ENCODE measurements at places on chromosomes 3 and 15.

- no peak for DNase-seq
Measured at GRCh38 chr3:183239046-183239445, 14.0 kb upstream of the B3GNT5 start.

GRCh38 chr3:27486336-27486735 lies 2.2 kb upstream of the SLC4A7 start:
- no peak for DNase-seq

DNA sequence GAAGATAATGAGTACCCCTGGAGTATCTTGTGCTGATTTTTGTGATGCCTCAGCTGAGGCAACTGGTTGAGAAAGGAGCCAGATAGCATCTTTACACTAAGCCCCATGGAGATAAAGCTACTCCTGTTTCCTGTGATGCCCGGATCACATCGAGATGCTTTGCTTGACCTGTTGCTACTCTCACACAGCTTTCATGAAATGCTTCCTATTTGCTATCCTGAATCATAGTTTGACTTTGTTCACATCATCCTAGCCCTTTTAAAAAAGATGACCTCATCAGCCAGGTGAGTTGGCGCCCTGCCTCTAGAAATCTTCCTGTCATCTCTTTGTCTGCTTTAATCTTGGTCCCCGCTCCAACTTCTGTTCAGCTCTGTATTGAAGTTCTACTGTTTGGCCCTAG lies 409.6 kb upstream of the TBL1XR1 start:
- DNase-seq, result no peak

DNA sequence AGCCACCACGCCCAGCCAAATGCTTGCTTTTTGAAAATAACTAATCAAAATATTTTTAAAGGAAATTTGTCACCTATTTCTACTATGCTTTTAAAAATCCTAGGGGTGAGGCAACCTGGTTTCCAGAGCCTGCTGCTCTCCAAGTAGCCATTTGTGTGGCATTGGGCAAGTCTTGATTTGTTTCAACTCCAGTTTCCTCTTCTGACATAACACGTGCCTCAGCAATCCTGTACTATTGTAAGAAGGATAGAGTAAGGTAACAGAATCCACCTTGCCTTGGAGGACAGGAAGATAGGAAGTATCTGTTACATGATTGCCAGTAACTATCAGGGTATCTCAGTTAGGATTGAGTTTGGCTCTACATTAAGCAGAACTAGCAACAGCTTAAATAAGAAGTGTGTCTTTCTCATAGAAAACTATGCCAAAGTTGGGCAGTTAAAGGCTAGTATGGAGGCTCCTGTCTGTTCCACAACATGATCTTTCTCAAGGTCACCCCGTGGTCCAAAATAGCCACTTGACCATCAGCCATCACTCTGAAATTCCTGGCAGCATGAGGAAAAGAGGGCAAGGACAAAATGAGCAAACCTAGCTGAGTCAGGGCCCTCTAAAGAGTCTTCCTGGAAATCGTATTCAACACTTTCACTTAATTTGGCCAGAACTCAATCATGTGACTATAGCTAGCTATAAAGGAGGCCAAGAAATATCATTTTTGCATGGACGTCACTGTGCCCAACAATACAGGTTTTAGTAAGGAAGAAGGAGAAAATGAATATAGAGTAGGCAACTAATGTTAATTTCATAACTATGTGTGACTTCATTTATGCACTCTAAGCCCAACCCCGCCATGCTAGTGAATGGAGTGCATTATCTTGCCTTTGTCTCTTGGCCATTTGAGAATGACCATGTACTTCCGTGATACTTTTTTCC lies 66.1 kb downstream of the HMG20A start:
- DNase-seq, result no peak

GRCh38 chr3:32470362-32470761 lies 32.3 kb downstream of the CMTM6 start:
- DNase-seq, result no peak

- no peak for DNase-seq
Measured at GRCh38 chr3:174220775-174221554, 638.2 kb upstream of the NAALADL2 start.

GRCh38 chr3:26515351-26515750 lies 107.2 kb upstream of the LRRC3B start:
- DNase-seq, result no peak

- no peak for DNase-seq
Measured at GRCh38 chr3:17469954-17470353, 272.5 kb downstream of the TBC1D5 start.

GRCh38 chr3:70640481-70640880 lies 328.0 kb upstream of the MDFIC2 start:
- DNase-seq, result peak; percentile 18

DNA sequence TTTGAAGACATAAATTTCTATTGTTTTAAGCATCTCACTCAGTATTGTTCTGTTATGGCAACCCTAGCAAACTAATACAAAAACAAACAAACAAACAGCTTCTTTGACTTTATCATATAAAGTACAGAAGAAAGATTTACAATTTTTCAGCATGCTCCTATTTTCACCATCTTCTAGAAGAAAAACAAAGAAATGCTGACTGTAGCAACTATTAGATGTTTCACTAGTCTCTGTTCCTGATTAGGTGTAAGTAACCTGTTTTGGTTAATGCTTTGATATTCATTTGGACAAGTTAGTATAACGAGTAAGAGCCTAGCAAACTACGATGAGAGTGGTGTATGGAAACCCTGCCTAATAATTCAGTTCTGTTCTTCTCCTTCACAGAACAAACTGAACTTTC lies 478.5 kb downstream of the NAALADL2 start:
- DNase-seq, result no peak

DNA sequence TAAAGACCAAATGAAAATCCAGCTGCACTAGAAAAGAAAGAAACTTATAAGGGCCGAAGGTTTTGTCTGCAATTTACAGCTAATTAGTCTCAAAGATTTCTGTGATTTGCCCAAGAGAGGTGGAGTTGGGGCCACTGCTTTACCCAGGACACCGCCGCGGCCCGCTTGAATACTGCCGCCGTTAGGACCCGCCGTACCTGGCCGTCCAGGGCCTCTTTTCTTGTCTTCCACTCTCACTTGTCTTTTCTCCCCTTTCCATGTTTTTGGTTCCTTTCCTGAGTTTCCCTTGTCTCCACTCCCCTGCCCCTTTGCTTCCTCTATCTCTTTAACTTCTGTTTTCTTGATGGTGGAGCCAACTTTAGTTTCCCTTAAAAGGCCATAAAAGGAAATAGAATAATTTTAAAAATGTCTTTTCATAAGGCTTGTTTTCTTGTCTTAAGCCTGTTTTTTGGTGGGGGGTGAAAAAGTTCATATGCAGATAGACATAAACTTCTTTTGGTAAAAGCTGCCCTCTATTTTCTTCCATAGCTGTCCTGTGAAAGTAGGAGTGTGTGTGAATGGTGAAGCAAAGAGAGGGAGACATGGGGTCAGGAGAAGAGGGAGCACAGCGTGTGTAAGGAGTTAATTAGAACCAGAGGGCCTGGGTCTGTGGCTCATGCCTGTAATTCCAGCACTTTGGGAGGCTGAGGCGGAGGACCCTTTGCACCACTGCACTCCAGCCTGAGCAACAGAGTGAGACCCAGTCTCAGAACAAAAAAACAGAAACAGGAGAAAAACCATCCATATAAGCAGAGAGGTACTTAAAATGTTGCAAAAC lies 16.0 kb upstream of the CCNL1 start:
- peak; percentile 62 for DNase-seq

GRCh38 chr3:112200317-112200666 lies 67.2 kb upstream of the GCSAM start:
- DNase-seq, result no peak

DNA sequence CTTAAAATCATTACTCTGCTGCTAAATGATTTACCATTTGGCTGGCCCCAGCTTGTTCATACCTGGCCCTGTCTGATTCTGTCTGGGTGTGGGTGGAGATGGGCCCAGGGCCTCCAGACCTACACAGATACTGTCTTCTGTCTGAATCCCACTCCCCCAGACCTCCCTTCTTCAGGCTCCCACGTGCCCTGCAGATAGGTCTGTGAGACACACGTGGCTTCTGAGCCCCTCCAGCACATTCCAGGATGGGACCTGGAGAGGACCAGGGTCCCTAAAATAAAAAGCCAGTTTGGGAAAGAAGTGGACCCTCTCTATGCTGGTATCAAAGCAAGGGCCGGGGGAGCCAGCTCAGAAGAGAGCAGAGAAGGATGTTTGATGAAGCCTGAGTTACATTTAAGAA lies 14.6 kb upstream of the CEMIP start:
- no peak for DNase-seq

- no peak for DNase-seq
Measured at GRCh38 chr15:82890995-82891390, 61.5 kb downstream of the HOMER2 start.

DNA sequence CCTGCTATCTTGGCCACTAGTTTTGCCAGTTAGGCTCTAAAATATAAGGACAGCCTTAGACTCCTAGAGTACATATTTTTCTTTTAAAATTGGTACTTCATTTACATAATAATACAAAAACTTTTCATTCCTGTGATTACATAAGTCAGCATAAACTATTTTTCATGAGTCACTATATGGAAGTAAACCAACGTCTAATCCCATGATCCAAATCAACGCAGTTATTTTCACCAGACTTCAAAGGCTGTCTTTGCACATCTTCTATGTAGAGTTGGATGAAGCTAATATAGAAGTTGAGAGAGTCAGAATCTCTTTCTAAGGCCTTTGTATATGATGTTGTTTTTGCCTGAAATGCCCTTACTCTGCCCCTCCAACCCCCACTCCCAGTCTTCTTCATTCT lies 7.6 kb upstream of the MFSD1 start:
- DNase-seq, result no peak

DNA sequence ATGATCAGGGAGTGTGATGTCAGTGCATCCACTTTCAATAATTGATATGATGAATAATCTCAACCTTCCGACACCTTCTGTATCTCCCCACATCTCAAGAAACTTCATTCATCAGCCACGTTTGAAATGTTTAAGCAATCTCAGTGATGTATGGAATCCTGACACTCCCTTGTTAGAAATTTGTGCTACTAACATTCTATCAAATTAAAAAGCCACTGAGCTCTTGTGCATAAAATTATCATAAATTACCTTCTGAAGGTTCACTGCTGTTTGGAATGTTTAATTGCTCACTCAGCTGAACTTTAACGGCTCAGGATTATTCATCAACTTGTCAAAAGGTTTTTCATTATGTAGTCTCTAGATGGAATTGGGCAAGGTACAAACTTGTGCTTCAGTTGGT lies 108.4 kb upstream of the DPH6 start:
- DNase-seq, result no peak

- no peak for DNase-seq
Measured at GRCh38 chr15:78808550-78808949, 2.7 kb downstream of the ADAMTS7 start.

DNA sequence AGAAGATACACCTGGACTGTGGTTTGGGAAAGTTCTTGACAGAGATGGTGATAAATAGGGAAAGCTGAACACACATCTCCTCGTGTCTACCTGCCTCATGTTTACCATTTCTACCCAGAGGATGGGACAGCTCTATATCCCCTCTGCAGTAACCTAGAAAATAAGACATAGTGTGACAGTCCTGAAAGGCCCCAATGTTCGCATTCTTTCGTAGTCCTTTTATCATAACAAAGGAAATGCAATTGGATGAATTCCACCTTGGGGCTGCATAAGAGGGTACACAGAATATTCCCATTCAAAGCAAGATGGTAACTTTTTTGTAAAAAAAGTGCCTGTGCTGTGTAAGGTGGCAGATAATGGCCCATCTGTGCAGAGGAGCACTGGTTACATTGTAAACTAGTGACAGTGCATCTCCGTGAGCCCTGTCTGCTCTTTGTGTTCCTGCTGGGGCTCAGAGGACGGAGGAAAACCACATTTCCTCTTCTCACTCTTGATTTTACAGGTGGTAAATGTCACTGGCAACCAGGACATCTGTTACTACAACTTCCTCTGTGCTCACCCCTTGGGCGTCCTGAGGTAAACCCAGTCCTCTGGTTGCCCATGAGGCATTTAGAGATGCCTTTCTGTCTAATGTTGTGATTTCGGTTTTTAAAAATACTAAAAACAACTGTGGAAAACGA lies 74.3 kb downstream of the SIDT1 start:
- DNase-seq, result no peak

DNA sequence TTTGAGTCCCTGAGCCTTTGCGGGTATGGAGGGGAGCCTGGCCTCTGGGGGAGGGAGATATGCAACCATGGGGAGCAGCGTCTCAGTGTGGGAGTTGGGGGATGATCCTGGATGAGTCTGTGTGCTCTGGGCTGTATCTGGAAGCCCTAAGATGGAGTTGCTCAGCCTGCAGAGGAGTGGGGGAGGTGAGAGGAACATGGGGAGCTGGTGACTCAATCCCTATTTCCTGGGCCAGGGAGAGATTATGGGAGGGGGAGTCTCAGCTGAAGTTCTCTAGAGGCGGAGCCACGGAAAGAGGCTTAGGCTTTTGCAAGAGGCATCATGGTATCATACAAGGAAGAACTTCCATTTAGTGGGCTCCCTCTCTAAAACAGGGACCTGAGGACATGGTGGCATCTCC lies 59.5 kb upstream of the TMEM115 start:
- DNase-seq, result no peak

DNA sequence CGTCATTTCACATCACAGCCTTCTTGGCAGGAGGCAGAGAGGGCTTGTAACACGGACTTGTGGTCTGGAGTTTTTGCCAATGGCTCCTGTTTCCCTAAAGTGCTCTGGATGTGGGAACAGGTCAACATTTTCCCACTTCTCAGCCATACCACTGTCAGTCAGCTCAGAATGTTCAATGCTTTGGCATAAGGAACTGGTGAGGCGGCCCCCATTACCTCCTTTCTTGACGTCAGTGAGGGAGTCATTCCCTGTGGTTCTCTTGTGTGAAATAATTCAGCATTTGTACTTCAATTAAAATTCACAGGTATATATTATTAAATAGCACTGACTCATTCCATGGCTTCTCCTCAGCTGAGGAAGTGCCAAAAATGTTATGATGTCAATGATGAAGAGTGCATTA lies 167.1 kb downstream of the P3H2 start:
- DNase-seq, result no peak

DNA sequence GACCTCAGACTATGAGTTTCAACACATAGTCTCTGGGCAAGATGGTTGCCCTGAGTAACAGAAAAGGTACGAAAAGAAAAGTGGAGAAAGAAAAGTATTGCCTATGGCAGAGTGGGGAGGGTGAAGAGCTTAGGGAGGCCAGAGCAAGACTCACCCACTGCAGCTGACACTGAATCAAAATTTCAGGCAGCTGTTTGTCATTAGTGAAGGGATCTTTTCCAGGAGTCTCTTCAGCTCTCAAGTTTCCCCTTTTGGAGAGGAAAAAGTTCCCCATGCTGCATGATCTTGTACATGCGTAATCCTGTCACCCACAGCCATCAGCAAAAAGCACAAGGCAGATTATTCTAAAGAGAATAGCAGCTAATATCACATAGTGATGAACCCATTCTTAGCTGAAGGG lies 616.9 kb upstream of the GBE1 start:
- no peak for DNase-seq

DNA sequence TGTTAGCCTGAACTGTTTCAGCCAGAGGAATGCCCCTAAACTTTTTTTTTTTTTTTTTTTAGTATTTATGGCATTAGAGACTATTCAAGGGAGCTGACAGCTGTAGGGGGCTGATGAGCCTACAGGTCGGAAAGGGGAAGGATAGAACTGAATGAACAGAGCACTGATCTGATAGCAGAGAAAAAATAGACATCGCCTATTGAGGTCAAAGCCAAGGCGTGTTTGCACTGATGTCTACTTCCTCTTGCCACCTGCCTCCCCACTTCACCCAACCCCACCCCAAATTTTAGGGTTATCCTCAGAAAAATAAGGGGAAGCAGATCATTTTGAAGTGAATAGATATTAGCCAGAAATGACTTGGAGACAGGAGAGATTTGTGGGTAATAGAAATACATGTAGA lies 3.0 kb upstream of the ZMAT3 start:
- DNase-seq, result no peak

GRCh38 chr3:51802106-51802703 lies 23.2 kb upstream of the IQCF6 start:
- DNase-seq, result no peak

Measured in femur (tissue), 1 donor.